ENCODE measurements at places on chromosomes 12 and 14.

GRCh38 chr14:75441728-75442127, 13.9 kb downstream of the JDP2 start:
- no peak for DNase-seq

GRCh38 chr12:81573228-81573627, 185.9 kb downstream of the PPFIA2 start:
- no peak for DNase-seq

DNA sequence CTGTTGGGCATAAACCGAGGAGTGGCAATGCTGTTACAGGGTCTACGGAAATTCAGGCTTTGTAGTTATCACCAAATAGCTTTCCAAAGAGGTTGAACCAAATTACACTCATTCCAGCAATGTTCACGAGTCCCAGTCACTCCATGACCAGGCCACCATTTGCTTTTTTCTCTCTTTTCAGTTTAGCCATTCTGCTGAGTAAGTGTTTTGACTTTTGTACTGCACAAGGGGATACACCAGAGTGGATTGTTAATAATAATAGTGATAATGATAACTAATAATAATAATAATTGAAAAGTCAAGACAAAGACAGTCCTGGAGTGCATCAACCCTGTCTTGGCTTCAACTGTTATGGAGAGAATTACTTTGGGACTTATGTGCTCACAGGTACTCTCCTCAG, 343.5 kb downstream of the AACS start:
- DNase-seq = no peak

- no peak for DNase-seq
Measured at GRCh38 chr14:55898938-55899337, 219.3 kb upstream of the PELI2 start.

GRCh38 chr12:121748571-121749265, 36.2 kb downstream of the TMEM120B start:
- DNase-seq = peak; percentile 72

DNA sequence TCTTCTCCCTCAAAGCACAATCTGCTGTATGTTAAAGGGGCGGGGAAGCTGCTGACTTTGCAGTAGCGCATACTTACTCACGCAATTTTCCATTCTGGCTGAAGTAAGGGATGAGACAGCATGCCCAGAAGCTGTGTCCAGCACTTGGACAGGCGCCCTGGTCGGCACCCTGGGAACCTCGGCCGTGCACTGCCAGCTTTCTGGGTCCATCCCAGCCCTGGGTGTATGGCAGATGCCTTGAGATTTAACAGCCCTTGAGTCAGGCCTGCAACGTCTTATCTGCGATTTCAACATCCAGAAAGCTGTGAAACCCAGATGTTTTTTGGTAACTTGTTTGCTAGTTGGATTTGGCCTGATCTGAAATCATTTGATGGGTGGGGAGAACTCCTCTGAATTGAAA, 16.1 kb downstream of the EML1 start:
- DNase-seq = no peak

- no peak for DNase-seq
Measured at GRCh38 chr14:97361958-97362357, 564.8 kb downstream of the VRK1 start.

GRCh38 chr14:69328765-69329164, 68.8 kb downstream of the GALNT16 start:
- no peak for DNase-seq

DNA sequence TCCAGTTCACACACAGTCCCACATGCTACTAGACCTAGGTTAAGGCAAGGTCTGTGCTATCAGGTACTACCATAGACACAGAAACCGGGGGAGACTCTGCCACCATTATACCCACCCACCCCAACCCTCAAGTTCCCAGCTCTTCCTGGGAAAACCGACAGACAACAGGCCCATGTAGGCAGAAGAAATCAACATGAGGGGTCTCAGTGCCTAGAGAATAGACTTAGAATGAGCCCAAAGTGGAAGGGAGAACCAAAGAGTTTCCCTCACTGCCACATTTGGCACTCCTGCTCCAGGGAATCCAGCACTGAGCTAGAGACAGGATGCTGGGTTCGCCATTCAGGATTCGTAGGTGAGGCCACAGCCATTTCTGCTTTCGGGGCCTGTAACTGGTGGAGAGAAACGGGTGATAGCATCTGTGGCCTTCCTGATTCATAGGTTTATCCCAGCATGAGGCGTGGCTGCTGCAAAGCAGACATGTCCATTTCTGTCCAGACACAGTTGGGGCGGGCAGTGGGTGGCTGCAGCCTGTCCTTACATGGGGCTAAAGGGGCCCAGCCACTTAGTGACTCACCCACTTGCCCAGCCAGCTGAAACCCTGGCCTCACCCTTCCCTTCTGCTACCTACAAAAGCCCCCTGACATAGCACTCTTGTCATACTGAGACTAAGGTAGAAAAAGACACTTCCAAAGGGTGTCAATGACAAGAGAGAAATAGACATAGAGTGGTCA, 69.4 kb downstream of the IRF2BPL start:
- DNase-seq = peak; percentile 77

GRCh38 chr12:83210933-83211332, 524.2 kb downstream of the TMTC2 start:
- DNase-seq = no peak

Measured in WERI-Rb-1 (cell line).